Fibroblast of villous mesenchyme (primary cell): ENCODE measurements at places on chromosomes 4 and X. TPM values are rescaled to one million over a fixed set of nuclear protein-coding genes. Genes with fewer than 3 reads are reported as not detected.

BLTP1 gene
- 105 and 133 TPM in 2 replicates for total RNA-seq

AKAP14 gene
- not detected in 2 replicates for total RNA-seq

PHOX2B gene
- not detected in 2 replicates for total RNA-seq

VAMP7 gene
- 45.7 and 58.7 TPM in 2 replicates for total RNA-seq

ZIC3 gene
- total RNA-seq = not detected in 2 replicates

PWWP3B gene
- 4.5 and 5.2 TPM in 2 replicates for total RNA-seq

GATA1 gene
- total RNA-seq = not detected in 2 replicates

CXCL1 gene
- total RNA-seq = 17.4 and 134 TPM in 2 replicates

GLRA3 gene
- total RNA-seq = under 0.01 TPM in 1 of 2 replicates, not detected in the other

KIT gene
- 2.2 and 5.5 TPM in 2 replicates for total RNA-seq

GPR50 gene
- not detected in 2 replicates for total RNA-seq

P2RY8 gene
- total RNA-seq = not detected in 2 replicates

CT45A10 gene
- total RNA-seq = not detected in 2 replicates
